ENCODE measurements at places on chromosomes 11 and 22.

- no peak for DNase-seq
These were observed 12.6 kb upstream of the FJX1 start for GRCh38 chr11:35605706-35606105.

- DNase-seq = no peak
These were observed 2.3 kb downstream of the UPK3A start for GRCh38 chr22:45286854-45287551.

GRCh38 chr11:58647866-58648265 lies 25.4 kb downstream of the CNTF start:
- DNase-seq = no peak

GRCh38 chr22:43154887-43155536 lies 3.7 kb downstream of the TSPO start:
- DNase-seq = no peak

GRCh38 chr11:77710358-77710757 lies 72.8 kb upstream of the CLNS1A start:
- no peak for DNase-seq

DNA sequence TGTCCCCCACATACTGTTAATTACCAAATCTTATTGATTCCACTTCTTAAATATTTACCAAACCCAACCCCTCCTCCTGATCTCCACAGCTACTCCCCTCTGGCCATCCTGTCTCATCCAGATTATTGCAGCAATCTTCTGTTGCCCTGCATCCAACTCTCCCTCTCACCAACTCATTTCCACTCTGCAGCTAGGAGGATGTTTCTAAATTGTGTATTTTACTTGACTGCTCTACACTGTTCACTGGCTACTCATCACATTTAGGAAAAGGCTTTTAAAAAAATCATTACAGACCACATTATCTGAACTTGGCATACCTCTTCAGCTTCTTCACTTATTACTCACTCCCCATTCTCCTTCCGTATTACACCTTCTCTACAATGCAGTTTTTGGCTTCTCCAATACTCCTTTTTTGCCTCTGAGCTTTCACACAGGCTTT lies 117.9 kb downstream of the ATG16L2 start:
- DNase-seq = no peak

DNA sequence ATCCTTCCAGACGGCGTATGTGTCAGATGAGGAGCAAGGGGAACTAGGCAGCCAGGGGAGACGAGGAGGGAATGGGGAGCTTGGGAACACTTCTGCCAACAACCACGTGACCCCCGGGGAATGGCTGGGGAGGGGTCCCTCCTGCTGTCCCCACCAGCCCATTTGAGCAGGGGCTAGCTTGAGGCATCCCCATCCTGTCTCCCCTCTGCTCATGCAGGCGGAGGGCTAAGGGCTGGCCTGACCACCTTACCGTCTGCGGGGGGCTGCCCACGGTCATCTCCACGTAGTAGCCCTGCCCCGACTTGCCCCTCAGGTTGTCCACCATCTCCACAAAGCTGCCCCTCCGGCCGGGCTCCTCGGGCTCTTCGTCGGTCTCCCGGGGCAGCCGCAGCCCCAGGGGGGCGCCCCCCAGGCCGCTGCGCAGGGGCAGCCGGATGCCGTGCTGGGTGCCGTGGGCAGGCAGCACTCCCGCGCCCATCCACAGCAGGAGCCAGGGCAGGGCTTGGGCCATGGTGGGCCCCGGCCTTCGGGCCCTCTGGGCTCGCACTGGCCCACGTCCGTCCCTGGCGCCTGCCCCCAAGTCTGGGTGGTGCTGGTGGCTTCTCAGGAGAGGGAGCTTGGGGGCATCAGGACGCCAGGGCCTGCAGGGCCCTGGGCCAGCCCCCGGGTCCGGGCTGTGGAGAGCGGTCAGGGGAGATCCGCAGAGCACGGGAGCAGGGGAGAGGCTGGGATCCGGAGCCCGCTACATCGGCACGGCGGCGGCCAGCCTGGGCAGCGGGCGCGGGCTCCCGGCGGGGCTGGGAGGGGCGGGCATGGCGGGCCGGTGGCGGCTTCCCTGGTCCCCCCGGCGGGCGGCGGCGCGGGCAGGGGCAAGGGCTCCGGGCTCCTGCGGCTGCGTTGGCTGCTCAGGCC lies 515 bp downstream of the BACE1 start:
- DNase-seq = no peak

DNA sequence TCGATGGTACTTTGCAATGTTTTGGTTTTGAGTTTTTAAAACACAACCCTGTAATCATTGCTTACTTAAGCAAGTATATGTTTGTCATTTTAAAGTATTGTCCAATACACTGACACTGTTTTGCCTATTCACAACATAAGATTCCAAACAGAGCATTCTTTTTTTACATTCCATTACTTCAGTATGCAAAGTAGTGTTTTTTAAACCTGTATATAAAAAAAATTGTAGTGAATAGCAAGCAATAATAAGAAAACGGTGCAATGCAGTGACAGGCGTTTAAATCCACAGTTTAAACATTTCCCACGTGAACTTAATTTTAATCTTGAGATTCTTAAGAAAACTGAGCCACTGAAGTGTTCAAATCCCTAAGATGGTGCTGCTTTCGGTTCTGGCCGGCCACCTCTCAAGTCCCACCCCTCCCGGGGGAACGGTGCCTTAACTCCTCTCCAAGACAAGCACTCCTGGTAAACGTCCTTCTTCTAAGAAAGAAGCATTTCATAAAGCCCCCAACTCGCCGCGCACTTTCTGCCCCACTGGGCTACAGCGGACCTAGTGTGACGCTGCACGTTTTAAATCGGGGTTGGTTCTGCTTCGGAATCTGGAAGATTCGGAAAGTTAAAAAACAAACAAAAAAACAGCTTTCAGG lies 2.9 kb downstream of the PGR start:
- DNase-seq = no peak

DNA sequence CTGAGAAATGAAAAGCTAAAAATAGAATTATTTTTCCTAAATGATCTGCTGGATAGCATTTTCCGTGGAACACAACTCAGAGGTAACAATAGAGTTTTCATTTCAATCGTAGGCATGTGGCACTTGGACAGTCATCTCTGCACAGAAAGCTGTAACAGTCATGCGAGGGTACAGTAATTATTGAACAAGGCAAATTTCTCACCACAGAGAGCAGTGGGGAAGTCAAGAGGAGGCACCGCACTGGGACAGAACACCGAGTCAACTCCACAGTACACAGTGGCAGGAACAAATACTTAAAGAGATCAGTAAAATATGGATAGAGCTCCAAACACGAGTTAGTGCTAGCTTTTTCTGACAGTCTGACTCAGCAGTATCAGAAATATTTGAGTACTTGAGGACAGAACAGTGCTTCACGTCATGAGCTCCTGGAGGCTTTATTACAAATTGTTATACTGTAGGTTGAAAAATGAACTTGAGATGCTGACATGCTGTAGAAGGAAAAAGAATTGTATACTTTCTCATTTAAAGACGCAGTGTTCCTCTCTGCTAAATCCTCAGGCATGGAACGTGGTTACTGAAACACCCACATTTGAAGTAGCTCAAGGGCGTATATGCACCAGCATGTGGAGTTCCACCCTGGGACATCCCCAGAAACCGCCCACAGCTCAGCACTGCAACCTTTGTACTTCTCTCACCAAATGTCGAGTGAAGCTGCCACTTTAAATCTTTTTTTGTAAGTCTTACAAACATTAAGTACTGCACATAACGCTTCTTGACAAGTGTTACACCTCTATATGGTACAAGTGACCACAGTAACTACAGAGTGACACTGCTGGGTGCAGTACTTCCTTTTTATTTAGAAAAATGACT lies 27.4 kb upstream of the YPEL1 start:
- DNase-seq = peak; percentile 38

- DNase-seq = no peak
These were observed 11.8 kb upstream of the KCNJ11 start for GRCh38 chr11:17400048-17400775.

DNA sequence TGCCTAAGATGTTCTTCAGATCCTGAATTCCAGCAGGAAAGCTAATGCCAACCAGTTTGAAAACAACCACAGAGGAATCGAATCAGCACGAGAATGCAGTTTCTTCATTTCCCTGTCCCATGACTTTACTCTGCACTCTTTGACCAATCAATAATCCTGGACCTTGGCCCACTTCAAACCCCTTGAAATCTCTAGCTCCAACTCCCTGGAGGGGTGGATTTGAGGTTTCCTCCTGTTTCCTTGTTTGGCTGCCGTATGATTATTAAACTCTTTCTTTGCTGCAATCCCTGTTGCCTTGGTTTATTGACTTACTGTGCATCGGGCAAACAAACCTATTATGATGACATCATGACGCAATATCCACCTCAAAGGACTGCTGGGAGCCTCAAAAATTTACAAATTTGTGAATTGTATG lies 109.3 kb downstream of the FBXO7 start:
- DNase-seq = no peak

DNA sequence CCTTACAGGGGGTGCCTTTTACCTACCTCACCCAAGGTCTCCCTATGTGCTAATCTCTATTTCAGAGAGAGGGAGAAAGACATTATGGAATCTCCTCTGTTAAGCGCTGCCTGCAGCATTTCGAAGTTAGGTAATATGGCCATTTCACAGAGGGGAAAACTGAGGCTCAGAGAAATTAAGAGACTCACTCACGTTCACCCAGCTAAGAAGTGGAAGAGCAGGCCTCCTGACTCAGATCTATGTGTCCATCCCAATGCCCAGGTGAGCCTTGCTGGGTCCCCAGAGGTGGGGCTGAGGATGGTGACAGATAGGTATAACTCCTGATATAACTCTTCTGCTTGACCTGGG lies 147.0 kb downstream of the FBXO7 start:
- no peak for DNase-seq

- no peak for DNase-seq
These were observed 136.4 kb downstream of the TRIM44 start for GRCh38 chr11:35798983-35799382.

DNA sequence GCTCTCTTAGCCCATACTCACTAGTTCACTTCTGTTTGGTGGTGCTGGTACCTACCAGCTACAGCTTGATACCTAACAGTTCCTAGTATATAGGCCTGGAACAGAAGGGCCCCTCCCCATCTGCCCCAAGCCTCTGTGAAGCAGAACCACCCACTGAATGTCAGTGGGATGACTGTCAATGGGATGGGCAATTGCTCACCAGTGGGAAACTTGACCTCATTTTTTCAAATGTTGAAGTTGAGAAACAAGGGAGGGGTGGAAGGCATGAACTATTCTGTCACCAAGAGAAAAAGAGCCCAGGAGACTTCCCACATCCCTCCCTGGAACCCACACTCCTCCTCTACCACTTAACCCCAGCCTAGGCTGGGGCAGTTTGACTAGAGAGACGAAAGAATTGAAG lies at the start of gene NLRP10:
Gene NLRP10 (minus strand): TSS at position 62 of the 400 bp plus-strand sequence. CDS start 1,952 bp downstream, outside the sequence.
- DNase-seq = no peak

DNA sequence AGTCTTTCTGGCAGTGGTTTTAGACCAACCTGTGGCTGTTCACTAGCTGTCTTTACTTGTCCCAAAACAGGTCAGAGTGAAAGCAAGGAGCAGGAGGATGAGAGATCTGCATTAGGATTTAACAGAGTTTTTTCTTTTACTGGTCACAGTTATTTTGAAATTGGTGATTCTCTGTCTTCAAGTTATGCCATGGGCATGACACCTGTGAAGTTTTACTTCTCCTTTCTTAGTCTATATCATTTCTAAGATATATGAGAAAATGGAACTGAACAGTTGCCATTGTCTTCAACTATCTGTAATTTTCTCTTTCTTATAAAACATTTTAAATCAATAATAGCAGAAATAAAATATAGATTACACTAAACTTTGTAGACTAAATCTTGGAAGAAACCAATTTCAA lies 60.6 kb downstream of the TRPC6 start:
- DNase-seq = no peak

DNA sequence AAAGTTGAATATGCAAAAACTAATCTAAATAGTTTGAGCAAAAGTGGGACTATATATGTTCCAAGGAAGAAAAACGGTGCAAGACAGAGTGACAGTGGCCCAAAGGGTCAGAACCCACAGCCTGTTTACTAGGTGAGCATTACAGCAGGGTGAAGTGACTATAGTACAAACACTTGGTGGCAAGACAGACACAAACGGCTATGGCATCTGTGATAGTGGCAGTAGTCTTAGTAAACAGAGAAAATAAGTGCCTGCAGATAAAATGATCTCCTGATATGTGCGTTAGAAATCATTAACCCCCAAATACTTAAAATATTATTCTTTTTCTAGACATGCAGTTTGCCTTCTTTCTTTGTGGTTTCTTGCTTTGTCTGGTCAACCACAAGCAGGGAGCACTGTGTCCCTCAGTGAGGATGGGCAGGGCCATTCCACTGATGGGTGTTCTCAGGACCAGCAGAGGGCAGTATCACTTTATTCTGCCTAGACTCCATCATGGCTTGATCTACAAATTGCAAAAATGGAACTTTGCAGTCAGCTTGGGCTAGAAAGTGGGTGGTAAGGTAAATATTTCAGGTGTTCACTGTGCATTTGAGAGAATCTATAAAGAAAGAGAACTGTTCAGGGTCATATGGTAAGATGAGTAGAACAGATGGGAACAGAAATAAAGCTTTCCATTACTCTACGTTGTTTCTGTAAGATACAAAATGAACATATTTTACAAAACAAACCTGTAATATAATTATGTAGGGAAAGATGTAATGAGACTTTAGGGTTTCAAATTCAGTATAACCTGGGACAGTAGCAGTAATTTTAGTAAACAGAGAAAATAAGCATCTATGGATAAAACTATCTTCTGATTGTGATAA lies 198.2 kb downstream of the SWAP70 start:
- DNase-seq = peak; percentile 22

DNA sequence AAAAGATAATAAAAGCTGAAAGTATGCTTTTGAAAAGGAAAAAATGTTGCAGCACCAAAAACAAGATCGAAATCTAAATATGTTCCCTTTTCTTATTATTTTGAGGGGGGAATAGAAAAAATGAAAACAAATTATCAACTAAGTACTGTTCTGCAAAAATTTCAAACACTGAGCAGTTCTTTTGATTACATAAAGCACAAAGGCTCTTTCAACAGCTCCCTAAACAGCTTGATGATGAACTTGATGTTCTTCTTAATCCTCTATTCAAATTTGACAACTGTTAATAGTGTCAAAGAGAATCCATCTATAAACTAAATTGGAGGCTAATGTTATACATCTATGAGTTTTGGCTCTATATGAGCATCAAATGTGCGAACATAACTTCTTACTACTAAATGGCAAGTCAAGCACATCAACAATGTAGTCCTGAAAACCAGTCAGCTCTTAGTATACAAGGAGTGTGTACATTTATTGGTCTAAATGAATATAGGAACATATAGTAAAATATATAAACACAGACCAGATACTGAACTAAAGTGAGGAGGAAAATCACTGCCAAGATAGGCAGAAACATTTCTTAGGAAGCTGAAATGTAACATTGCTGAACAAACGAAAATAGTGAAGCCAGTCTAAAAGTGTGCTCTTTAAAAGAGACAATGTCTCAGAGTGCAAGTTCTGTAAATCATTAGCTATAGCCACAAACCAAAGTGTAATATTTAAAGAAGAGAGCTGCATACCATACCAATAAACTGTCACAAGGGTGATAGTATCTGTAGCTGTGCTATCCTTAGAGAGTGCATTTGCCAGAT lies 94.3 kb downstream of the SOX6 start:
- no peak for DNase-seq

All from activated CD4-positive, alpha-beta T cell treated with anti-CD3 and anti-CD28 coated beads for 4 hours (primary cell).